Forelimb muscle (tissue), 1 donor: ENCODE measurements at places on chromosomes 2 and 18. TPM values are rescaled to one million over a fixed set of nuclear protein-coding genes. Genes with fewer than 3 reads are reported as not detected.

GRCh38 chr18:74692367-74693013 is 94.8 kb downstream of the ZNF407 start:
- DNase-seq: no peak

DNA sequence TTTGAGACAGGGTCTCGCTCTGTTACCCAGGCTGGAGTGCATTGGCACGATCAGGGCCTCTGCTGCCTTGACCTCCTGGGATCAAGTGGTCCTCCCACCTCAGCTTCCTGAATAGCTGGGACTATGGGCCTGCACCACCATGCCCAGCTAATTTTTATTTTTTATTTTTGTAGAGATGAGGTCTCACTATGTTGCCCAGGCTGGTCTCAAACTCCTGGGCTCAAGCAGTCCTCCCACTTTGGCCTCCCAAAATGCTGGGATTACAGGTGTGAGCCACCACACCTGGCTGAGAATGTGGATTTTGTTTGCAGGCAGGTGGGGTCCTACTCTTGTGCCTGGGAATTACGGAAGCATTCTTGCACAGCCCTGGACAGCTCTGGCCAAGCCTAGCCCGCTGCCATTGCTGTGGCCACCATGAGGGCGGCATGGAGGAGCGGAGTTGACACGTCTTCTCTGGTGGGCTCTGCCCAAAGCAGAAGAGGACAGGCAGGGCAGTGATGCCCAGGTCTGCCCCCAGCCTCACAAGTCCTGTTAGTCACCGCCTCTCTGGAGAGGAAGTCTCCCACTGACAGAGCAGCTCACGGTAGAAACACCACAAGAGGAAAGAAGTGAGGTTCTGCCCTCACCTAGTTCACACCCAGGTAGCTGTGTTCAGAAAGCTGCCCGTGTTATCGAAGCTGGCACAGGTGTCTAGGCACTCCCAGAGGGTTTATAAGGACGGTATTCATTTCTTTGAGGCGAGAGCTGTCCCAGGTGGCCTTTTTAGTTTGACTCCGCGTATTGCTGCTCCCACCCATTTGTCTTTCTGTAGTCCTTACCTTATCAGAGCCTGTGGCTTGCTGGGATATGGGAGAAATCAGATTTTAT is 46.2 kb downstream of the ARMC9 start:
- no peak for DNase-seq

- no peak for DNase-seq
Measured at GRCh38 chr2:215848146-215848545, 165.2 kb downstream of the MREG start.

The HTR2B gene
- 0.11 TPM for polyA plus RNA-seq
